ENCODE measurements at places on chromosomes 2 and 18.

GRCh38 chr18:52219102-52219501 lies 120.9 kb upstream of the DCC start:
- no peak overlapping the region for H3K27ac ChIP-seq
- H3K27me3 ChIP-seq = no peaks in the 10 kb centered on the region
- H3K36me3 ChIP-seq = no peaks in the 10 kb centered on the region
- no peak overlapping the region for H3K4me3 ChIP-seq
- H3K4me1 ChIP-seq = no peaks in the 10 kb centered on the region

- peak overlapping the region; percentile 18 for H3K4me3 ChIP-seq
- peaks cover 2% of the 10 kb centered on the region for H3K36me3 ChIP-seq
- peak; percentile 61 for DNase-seq
- H3K27ac ChIP-seq = peak overlapping the region; percentile 89
- peaks cover 94% of the 10 kb centered on the region for H3K4me1 ChIP-seq
Observed at GRCh38 chr2:8475349-8476031, 206.4 kb upstream of the ID2 start.

DNA sequence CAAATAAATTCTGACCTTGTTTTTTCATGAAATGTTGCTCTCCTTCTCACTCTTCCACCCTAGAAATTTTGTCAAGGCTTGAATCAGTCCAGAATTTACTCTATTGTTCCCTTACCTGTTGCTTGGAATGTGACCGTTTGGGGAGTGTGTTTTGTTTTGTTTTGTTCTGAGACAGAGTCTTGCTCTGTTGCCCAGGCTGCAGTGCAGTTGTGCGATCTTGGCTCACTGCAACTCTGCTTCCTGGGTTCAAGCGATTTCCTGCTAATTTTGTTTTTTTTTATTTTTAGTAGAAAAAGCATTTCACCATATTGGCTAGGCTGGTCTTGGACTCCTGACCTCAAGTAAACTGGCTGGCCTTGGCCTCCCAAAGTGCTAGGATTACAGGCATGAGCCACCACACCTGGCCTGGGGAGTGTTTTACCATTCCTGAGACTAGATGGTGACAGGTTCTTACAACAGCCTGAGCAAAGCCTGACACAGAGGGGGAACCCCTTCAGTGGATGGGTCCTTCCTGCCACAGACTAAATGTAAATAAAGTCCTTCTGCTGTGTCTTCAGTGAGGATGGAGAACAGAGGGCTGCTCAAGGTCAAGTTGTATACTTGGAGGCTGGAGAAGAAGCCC lies 52.0 kb downstream of the HAUS1 start:
- H3K36me3 ChIP-seq = no peaks in the 10 kb centered on the region
- DNase-seq = peak; percentile 38
- H3K27me3 ChIP-seq = no peaks in the 10 kb centered on the region
- peaks cover 68% of the 10 kb centered on the region for H3K4me1 ChIP-seq
- H3K27ac ChIP-seq = peak overlapping the region; percentile 80
- H3K4me3 ChIP-seq = peak overlapping the region; percentile 7

DNA sequence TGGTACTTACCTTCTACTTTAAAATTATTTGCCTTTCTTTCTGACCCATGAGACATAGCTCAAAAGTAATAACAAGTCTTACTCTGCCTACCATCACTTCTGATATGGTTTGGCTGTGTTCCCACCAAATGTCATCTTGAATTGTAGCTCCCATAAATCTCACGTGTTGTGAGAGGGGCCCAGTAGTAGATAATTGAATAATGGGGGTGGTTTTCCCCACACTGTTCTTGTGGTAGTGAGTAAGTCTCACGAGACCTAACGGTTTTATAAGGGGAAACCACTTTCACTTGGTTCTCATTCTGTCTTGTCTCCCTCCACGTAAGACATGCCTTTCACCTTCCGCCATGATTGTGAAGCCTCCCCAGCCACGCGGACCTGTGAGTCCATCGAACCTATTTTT lies 47.5 kb downstream of the GALNT3 start:
- no peak overlapping the region for H3K27ac ChIP-seq
- H3K36me3 ChIP-seq = no peaks in the 10 kb centered on the region
- peaks cover 2% of the 10 kb centered on the region for H3K4me1 ChIP-seq

- no peak overlapping the region for H3K4me3 ChIP-seq
- no peaks in the 10 kb centered on the region for H3K36me3 ChIP-seq
- no peaks in the 10 kb centered on the region for H3K4me1 ChIP-seq
- no peak overlapping the region for H3K27ac ChIP-seq
Observed at GRCh38 chr18:22783245-22783644, 149.9 kb upstream of the RBBP8 start.

DNA sequence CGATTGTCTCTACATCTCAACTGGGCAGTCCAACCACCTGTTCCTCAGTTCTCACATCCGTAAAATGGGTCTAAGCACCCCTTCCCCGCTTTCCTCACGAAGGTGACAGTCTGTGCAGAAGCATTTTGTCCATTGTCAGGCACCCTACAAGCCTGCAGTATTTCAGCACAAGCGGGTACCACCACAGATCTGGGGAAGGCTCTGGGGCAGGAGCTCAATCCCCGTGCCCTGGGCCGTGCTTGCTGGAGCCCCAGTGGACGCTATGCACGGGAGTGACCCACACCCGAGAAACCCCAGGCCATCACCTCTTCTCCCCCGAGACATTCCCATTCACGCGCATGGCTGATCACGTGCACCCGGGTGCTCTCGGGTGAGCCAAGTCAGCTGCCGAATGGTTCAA lies 137.7 kb upstream of the PXDN start:
- H3K27me3 ChIP-seq = peaks cover 4% of the 10 kb centered on the region
- no peaks in the 10 kb centered on the region for H3K4me1 ChIP-seq
- DNase-seq = no peak
- H3K36me3 ChIP-seq = no peaks in the 10 kb centered on the region
- H3K4me3 ChIP-seq = no peak overlapping the region
- H3K27ac ChIP-seq = no peak overlapping the region

DNA sequence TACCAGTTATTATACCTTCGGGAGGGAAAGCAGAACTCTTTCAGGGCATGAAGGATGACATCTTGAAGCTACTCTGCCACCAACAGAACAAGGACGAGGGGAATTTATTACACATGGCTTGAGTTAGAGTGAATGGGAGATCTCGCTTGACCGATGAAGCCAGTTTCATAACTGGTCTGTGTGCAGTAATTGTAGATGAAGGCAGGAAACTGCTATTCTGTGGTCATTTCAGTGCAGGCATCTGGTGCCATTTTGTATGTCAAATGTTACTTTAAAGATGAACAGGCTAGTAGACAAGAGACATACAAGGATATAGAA lies 20.5 kb downstream of the GREB1 start:
- H3K36me3 ChIP-seq = no peaks in the 10 kb centered on the region
- no peak overlapping the region for H3K27ac ChIP-seq
- H3K4me1 ChIP-seq = peaks cover 6% of the 10 kb centered on the region
- peaks cover 45% of the 10 kb centered on the region for H3K27me3 ChIP-seq

DNA sequence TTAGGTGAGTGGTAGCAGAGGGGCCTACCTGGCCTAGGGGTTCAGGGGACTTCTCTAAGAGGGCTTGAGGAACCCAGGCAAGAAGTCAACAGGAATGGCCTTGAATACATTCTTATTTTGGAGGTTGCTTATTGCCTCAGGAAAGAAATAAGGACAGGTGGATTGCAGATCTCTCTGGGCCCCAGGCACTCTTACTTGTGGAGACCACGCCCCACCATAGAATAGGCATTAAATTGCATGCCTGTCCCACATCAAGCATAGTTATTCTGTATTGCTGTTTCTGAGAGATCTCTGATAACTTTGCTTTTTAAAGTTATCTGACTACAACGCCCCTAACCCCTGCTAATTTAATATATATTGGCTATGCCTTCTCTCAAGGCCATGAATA lies 68.0 kb upstream of the SP3 start:
- H3K36me3 ChIP-seq = no peaks in the 10 kb centered on the region
- no peak overlapping the region for H3K4me3 ChIP-seq

GRCh38 chr2:181241797-181242196 lies 215.4 kb upstream of the ITGA4 start:
- peaks cover 3% of the 10 kb centered on the region for H3K36me3 ChIP-seq
- H3K4me1 ChIP-seq = peaks cover 33% of the 10 kb centered on the region
- peak overlapping the region; percentile 36 for H3K27ac ChIP-seq
- no peak overlapping the region for H3K4me3 ChIP-seq
- H3K27me3 ChIP-seq = no peaks in the 10 kb centered on the region

GRCh38 chr2:30694286-30695055 lies 112.8 kb downstream of the CAPN13 start:
- H3K27me3 ChIP-seq = no peaks in the 10 kb centered on the region
- DNase-seq = no peak
- H3K27ac ChIP-seq = no peak overlapping the region
- H3K4me1 ChIP-seq = no peaks in the 10 kb centered on the region
- no peak overlapping the region for H3K4me3 ChIP-seq

DNA sequence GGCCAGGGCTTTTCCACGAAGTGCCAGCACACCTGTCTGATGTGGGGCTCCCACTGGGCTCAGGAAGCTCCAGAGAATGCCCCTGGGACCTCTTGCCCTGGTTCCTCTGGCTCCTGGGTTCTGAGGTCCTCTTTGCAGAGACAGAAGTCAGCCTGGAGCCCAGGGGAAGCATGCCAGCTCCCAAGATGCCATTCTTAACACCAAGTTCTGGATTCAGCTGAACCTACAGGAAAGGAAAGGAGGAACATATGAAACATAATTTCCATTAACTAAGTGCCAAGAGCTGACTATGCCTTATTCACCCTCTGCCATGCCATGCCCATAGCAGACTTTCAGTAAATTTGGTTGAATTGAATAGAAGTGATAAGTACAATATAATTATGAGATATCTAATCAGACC lies 21.9 kb downstream of the FAM124B start:
- no peak for DNase-seq
- no peaks in the 10 kb centered on the region for H3K27me3 ChIP-seq
- H3K36me3 ChIP-seq = no peaks in the 10 kb centered on the region
- H3K4me3 ChIP-seq = no peak overlapping the region
- H3K4me1 ChIP-seq = peaks cover 10% of the 10 kb centered on the region
- no peak overlapping the region for H3K27ac ChIP-seq

DNA sequence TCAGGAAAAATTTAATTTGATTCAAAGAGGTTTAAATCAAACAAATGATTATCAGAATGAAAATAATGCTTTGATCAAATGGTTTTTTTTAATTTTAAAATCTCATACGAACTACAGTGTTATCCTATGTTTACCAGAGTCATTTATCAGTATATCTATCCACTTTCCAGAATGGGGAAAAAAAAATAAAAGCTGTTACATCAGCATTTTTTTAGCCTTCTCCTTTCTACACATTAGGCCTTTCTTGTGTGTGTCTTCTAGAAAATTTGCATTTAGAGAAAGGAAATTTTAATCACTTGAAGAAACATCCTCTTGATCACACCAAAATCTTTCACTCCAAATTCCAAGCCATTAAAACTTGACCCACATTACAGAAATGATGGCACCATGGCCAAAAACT lies 608.9 kb upstream of the ID2 start:
- H3K4me3 ChIP-seq = no peak overlapping the region
- no peak for DNase-seq
- no peaks in the 10 kb centered on the region for H3K27me3 ChIP-seq
- H3K4me1 ChIP-seq = peaks cover 12% of the 10 kb centered on the region
